Fibroblast of skin of scalp (primary cell): ENCODE measurements at places on chromosomes 5 and 9.

GRCh38 chr5:73158313-73158712 lies 14.7 kb upstream of the TMEM174 start:
- no peak for DNase-seq

GRCh38 chr9:105067895-105068580 lies 140.1 kb upstream of the ABCA1 start:
- peak; percentile 74 for DNase-seq

DNA sequence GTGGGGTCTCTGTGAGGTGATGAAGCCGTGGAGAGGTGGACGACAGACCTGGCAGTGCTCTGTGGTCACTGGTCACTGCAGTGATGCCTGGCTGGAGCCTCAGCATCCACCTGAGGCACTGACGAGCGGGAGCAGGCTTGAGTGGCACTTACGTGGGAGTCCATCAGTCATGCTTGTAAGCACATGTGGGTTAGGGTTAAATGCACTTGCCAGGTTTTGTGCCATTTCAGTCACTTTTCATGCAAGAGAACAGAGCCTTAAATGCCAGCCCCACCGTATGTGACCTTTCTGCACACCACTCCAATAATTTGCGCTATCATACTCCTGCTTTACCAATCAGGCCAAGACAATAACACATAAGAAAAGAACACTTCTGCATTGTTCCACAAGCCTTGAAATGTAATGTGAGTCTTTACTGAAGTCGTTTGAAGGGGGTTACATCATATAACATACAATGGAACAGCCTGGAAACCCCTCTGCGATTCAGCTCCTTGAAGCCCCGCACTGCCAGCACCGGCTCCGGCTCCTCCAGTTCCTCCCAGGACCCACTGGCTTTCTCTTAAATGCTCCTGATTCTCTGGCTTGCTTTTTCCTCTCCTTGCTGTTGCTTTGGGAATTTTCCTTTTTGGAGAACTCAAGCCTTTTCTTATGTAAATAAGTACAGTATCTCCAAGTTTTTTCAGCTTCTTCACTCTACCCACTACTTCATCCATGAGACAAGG lies 59.4 kb upstream of the CTXN3 start:
- DNase-seq: no peak

- peak; percentile 68 for DNase-seq
These were observed 85.8 kb downstream of the SNX18 start for GRCh38 chr5:54603372-54603771.

GRCh38 chr5:122163121-122164069 lies 34.0 kb downstream of the ZNF474 start:
- DNase-seq: peak; percentile 99

DNA sequence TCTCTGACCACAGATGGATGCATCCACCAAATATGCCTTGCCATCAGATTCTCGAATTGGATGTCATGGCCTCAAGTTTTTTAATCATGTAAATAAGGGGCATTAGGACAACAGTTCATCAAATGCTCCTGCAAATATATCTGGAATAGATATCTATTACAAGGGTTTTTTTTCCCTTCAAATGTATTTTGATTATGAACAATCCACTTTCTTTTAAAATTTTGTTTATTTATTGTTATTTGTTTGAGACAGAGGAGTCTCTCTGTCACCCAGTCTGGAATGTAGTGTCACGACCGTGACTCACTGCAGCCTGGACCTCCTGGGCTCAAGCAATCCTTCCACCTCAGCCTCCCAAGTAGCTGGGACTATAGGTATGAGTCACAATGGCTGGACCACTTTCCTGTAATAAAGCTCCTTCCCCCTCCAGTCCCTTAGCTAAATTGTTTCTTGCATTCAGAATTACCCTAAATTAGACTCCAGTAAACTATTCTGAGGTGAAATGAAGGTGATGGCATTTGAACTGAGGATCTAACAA lies 1412.1 kb downstream of the EFNA5 start:
- peak; percentile 64 for DNase-seq

- DNase-seq: no peak
These were observed 129.7 kb upstream of the TMEM161B start for GRCh38 chr5:88398316-88398715.

GRCh38 chr5:159883522-159883950 lies 32.7 kb upstream of the ADRA1B start:
- peak; percentile 91 for DNase-seq
